Left forelimb (tissue), 1 donor: ENCODE measurements at places on chromosomes 6 and 20.

GRCh38 chr6:158474961-158475343 lies 84.9 kb upstream of the TMEM181 start:
- no peak for DNase-seq

DNA sequence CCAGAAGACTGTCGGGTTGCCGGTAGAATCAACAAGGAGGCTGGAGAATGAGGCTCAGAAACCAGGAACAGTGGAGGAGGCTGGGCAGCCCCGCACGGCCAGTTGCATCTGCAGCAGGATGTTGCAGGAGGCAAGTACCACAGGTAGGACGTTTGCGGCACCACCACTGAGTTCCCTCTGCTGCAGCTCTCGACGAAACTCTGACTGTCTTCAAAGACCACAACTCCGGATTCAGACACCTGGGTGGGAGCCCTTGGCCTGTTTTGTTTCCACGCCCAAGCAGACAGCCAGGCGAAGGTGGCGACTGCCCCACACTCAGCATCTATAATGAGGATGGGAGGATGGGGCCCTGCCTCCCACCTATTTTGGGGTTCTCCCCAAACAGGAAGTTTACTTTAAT lies 218.2 kb downstream of the ZDHHC14 start:
- DNase-seq: no peak

- DNase-seq: no peak
Observed at GRCh38 chr20:38157635-38158495, 7.2 kb downstream of the TGM2 start.

- no peak for DNase-seq
Observed at GRCh38 chr20:62118113-62119043, 3.9 kb upstream of the LSM14B start.

DNA sequence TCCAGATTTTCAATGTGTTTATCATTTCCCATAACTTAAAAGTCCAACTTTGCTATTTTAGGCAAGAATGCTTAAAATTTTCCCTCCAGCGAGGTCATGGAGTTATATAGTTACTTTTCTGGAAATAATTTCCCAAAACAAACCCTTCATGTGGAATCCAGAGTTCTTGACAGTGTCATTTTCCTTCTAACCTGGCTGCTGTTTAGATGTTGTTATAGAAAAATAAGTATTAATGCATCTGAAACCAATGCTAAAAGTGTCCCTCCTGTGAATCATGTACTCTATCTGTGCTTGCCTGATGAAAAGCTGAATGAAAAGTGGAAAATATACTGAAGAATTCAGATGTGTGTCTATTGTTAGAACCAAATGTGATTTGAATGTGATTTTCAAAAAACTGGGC lies 245.3 kb upstream of the HSF2 start:
- DNase-seq: no peak

GRCh38 chr20:60754856-60755255 lies 497.2 kb upstream of the CDH4 start:
- no peak for DNase-seq

GRCh38 chr6:16903470-16903869 lies 142.2 kb upstream of the ATXN1 start:
- no peak for DNase-seq

- DNase-seq: no peak
Observed at GRCh38 chr6:157025437-157025836, 248.3 kb downstream of the ARID1B start.

DNA sequence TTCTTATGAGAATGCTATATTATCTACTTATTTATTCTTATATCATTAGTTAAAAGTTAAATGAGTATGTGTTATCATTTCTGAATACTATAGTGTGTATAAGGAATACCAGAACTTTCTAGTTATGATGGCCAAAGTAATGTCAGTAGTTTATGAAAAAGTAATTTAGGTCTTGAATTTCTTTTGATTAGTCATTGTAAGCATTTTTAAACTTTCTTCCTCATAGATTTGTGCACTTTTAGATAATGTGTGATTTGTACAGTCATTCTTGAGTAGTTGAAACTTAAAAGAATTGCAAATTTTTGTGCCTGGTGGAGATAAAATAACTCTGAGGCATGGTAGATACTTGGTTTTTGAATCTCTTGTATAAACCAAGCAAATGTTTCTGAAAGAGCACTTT lies 311.3 kb downstream of the CDKAL1 start:
- no peak for DNase-seq

DNA sequence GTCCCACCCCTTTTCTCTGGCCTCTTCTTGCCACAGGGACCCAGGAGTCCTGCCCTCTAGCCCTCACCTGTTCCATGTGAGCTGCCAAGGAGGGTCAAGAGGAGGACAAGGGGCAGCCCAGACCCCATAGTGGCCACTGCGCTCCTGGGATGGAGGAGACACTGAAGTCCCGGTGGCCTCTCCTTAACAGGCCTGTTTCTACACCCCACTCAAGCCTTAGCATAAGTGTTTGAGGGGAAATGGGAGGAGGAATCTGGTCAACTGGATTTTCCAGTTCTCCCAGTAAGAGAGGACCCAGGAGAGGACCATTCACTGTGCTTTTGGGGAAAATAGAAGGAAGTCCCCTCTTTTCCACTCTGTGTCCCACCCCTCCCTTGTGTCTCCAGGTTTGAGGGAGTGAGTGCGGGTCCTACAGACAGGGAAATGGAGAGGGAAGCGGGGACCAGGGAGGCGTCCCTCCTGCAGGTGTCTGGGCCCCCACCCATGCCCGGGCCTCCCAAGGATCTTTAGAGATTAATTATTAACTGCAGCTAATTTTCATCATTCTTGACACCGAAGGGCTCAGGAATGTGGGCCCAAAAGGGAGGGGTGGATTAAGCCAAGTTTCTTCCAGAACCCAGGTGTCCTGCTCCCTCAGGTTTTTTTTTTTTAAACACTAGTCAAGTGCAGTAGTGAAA lies at the start of gene SFTA2:
Gene SFTA2 (minus strand): TSS at position 202 of the 677 bp plus-strand sequence. CDS start 74 bp downstream, at position 128.
- no peak for DNase-seq

- no peak for DNase-seq
Observed at GRCh38 chr6:42898891-42899361, 16.9 kb upstream of the PTCRA start.

DNA sequence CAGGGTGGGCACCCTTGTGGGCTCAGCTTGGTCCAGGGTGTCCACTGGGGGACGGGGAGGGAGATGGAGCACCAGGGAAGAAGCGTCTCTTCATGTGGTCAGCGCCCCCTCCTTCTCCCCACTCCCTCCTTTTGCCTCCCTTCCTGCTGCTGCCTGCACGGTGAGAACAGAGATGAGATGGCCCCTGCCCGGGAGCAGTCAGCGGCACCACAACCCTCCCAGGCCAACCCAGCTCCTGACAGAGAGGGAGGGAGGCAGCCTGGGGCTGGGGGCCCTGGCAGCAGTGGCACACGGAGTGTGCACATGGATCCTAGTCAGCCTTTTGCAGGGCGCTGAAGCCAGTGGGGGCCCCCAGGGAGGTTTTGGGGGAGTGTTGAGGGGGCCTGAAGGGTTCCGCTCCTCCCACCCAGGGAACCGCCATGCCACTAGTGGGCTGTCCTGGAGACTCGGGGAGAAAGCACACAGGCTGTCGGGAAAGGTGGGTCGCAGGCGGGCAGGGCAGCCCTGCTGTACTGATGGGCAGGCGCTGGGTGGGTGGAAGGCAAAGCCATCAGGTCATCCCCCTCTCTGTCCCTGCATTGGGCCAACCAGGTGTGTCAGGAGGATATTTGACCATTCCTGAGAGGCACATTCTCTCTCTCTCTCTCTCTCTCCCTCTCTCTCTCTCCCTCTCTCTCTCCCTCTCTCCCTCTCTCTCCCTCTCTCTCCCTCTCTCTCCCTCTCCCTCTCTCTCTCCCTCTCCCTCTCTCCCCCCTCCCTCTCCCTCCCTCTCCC lies 94.3 kb upstream of the BHLHE23 start:
- peak; percentile 40 for DNase-seq

DNA sequence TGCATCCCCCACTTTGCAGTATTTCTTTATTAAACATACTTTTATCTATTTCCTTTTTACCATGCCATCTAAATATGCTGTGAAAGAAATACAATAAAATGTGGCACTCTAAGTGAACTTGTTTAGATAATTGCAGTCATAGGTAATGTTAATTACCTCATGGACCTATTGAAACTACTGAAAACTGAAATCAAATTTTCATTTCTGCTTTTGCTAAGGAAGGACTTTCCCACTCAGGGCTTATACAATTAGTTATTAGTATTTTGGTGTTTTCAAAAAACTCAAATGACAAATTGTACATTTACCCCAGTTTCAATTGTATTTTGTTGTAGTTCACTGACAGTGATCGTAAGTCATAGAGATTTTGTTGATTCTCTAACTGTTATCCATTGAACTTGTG lies 88.4 kb downstream of the ID4 start:
- DNase-seq: no peak

- no peak for DNase-seq
Observed at GRCh38 chr20:47557218-47557617, 55.5 kb downstream of the NCOA3 start.

DNA sequence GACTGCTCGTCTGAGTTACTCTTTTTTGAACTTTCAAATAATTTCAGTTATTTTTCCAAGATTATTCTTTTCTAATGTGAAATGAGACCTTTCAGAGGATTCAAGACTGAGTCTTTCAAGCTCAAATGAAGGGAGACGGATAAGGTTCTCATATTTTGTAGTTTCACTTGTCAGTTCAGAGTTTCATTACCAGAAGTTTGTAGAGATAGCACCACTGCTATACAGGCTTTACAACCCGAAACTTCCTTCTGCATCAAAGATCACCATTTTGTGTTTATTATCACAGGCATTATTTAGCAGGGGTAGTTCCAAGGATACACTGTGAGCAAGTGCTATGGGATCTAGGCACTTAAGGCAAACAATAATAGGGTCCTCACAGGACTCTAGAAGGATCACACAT lies 74.7 kb upstream of the EPHA7 start:
- DNase-seq: no peak

- DNase-seq: no peak
Observed at GRCh38 chr6:45116714-45117410, 211.3 kb upstream of the RUNX2 start.
